ENCODE measurements at places on chromosomes 11 and 22.

DNA sequence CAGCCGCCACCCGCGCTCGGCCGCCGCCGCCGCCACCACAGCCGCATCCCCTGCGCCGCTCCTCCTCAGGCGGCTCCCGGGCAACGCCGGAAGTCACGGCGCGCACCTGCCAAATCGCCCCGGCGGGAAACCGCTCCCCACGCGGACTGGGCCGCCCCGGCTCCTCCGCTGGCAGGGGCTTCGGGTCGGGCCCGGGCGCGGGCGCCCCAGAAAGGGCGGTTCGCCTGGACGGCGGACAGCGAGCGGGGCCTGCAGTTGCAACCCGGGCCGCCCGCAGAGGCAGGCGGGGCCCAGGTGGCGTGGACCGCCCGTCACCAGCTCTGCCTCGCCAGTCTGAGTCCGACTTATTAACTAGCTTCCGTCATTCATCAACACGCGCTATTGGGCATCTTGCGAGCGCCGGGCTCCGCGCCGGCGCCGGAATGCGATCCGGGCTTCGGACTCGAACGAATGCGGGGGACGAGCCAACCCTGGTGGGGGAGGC is at the start of gene HIRA:
Gene HIRA (minus strand): TSS at position 85 of the 484 bp plus-strand sequence. CDS start 257 bp downstream, outside the sequence.
- peak; percentile 66 for DNase-seq

GRCh38 chr11:47418454-47419259 is 7.6 kb downstream of the PSMC3 start:
- no peak for DNase-seq

DNA sequence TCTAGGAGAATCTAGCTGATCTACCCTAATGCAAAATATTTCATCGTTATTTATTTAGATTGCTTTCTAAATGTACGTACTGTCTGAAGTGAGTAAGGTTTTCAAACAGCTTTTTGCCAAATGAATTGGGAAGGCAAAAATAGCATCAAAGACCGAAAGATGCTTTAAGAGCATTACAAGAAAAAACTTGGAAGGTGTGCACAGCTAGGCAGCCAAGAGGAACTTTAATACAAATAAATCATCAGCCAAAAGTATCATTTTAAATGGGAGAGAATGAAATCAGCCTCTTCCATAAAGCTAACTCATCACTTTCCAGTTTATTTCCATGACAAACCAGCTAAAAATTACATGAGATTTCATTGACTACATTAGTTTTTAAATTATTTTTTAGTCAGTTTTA is 30.2 kb upstream of the CFAP300 start:
- no peak for DNase-seq

DNA sequence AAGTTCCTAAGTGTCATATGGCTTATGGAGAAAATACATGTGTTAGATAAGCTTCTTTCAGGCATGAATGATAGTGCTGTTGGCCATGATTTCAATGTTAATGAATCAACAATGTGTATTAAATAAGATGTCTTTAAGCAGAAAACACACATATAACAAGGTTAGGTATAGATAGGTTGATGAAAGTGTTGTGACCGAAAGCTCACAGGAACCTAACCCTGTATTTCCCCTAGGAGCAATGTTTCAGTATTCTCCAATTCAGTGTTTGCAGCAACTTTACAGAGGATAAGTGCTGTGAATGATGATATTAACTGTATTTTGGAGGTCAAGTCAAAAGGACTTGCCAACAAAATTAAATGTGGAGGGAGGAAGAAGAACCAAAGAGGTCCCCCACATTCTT is 82.8 kb upstream of the PRDM11 start:
- no peak for DNase-seq

DNA sequence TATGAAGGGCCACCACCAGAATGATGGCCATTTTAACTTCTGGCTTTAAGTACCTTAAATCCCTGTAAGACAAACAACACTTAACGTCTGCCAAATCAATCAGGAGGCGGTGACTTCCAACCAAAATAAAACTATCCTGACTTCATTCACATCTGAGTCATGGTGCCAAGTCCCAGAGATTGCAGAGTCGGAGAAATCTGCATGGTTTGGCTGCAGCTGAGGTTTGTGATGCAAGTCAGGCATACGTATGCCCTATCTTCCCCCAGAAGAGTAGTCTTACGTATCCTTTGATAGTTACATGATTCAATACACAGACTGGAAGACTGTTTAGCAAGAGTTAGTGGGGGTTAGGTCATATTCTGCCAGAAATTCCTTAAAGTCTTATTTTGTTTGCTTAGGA is 1.7 kb upstream of the GAB2 start:
- DNase-seq, result no peak

GRCh38 chr22:49992921-49993648 is 19.5 kb downstream of the IL17REL start:
- peak; percentile 38 for DNase-seq

- DNase-seq, result no peak
Measured at GRCh38 chr11:72084076-72084475, 3.4 kb downstream of the LRRC51 start.

- no peak for DNase-seq
Measured at GRCh38 chr11:105937738-105938137, 84.3 kb downstream of the MSANTD4 start.

DNA sequence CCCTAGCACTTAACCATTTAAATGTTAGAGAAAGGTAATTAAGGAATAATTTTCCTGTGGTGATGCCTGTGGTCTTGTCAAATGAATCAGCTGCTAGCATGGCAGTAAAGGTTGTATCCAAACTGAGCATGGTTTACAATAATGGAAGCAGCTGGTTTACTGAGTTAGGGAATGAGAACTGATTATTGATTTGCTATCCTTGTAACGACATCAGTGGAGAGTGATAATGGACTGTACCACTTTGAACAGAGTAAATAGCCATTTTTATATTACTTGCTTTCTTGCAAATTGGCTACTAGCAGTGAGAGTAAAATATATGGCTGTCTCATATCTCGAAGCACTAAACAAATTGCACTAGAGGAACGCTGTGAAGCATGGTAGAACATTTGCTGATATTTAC is 589.0 kb upstream of the ANO5 start:
- no peak for DNase-seq

DNA sequence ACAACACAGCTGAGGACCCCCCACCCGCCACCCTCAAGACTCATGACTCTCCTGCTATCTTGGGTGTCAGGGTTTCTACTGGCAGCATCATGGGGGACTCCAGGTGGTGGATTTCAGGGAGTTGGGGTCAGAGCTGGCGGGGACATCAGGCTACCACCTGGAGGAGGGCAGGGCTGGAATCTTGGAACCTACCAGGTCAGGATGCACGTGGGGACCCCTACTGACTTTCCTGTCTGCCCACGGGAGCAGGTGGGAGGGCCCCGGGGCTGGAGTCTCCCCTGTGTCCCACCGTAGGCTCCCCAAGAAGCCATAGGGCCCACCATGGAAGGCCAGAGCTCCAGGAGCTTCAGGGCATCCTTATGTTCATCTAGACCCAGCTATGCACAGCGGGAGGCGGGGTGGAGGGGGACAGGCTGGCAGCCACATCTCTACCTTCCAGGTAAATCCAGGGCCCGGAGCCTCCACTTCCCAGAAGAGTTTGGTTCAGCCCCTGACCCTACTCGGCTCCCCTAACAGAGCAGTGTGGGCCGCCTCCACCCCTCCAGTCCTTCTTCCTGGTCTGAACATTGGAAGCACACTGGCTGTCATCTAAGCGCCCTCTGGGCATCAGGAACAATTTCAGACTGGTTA is 10.0 kb downstream of the SLC37A2 start:
- no peak for DNase-seq

Measured in stimulated activated CD4-positive, alpha-beta T cell treated with anti-CD3 and anti-CD28 coated beads, TNF-alpha, amount 100 ng/mL, for 1 hour (primary cell).